Upper lobe of left lung (tissue), 6 donors: ENCODE measurements at places on chromosomes 7 and 10. TPM values are rescaled to one million over a fixed set of nuclear protein-coding genes. Genes with fewer than 3 reads are reported as not detected.

Gene CUBN
- total RNA-seq: 2.0 TPM

- no peaks in the 10 kb centered on the region for H3K27me3 ChIP-seq
- H3K4me1 ChIP-seq: no peaks in the 10 kb centered on the region
- peak; percentile 56 for DNase-seq
- no peak overlapping the region for H3K27ac ChIP-seq
- H3K36me3 ChIP-seq: no peaks in the 10 kb centered on the region
- no peak overlapping the region for H3K4me3 ChIP-seq
These were observed 21.8 kb downstream of the ELFN1 start for GRCh38 chr7:1691601-1692514.

DNA sequence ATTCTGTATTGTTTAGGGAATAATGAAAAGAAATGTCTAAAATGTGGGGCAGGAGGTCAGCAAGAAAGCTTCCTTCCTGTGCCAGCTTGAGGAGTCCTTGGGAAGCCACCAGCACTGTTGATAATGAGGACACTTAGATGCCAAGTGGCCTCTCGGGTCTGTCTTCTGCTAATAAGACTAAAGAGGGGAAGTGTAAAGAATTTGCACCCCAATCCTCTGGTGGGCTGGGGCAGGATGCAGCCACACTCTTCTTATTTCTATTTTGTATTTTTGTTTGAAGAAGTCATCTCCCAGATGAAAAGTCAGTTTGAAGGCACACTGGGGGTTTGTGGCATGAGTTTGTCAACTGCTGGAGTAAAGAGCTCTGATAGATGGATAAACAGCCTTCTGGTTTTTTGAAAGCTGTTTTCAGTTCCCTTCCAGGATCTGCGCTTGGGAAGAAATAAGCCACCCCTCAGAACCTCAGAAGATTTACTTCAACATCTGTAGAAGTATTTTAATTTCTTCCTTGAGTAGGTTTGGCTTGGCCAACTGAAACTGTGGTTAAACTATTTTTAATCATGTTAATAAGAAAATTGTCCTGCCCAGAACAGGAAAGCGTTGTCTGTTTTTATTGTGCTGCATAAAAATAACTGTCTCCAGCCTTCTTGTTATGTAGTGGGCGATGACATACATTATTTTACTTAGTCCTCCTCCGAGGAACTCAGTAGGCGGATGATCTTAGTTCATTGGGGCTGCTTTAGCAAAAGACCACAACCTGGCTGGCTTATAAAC, 128.8 kb upstream of the GPR26 start:
- DNase-seq: no peak
- no peaks in the 10 kb centered on the region for H3K4me1 ChIP-seq
- no peaks in the 10 kb centered on the region for H3K27me3 ChIP-seq
- H3K27ac ChIP-seq: no peak overlapping the region
- no peak overlapping the region for H3K4me3 ChIP-seq

GRCh38 chr7:151801782-151802468, 75.0 kb downstream of the PRKAG2 start:
- DNase-seq: no peak
- H3K36me3 ChIP-seq: no peaks in the 10 kb centered on the region
- no peaks in the 10 kb centered on the region for H3K27me3 ChIP-seq
- no peak overlapping the region for H3K4me3 ChIP-seq

Gene HSPA14
- 9.7 TPM for total RNA-seq

- DNase-seq: no peak
- H3K27me3 ChIP-seq: no peaks in the 10 kb centered on the region
- H3K27ac ChIP-seq: no peak overlapping the region
- H3K36me3 ChIP-seq: no peaks in the 10 kb centered on the region
- H3K4me1 ChIP-seq: peaks cover 8% of the 10 kb centered on the region
These were observed 1.5 kb downstream of the NOC3L start for GRCh38 chr10:94361171-94361794.

DNA sequence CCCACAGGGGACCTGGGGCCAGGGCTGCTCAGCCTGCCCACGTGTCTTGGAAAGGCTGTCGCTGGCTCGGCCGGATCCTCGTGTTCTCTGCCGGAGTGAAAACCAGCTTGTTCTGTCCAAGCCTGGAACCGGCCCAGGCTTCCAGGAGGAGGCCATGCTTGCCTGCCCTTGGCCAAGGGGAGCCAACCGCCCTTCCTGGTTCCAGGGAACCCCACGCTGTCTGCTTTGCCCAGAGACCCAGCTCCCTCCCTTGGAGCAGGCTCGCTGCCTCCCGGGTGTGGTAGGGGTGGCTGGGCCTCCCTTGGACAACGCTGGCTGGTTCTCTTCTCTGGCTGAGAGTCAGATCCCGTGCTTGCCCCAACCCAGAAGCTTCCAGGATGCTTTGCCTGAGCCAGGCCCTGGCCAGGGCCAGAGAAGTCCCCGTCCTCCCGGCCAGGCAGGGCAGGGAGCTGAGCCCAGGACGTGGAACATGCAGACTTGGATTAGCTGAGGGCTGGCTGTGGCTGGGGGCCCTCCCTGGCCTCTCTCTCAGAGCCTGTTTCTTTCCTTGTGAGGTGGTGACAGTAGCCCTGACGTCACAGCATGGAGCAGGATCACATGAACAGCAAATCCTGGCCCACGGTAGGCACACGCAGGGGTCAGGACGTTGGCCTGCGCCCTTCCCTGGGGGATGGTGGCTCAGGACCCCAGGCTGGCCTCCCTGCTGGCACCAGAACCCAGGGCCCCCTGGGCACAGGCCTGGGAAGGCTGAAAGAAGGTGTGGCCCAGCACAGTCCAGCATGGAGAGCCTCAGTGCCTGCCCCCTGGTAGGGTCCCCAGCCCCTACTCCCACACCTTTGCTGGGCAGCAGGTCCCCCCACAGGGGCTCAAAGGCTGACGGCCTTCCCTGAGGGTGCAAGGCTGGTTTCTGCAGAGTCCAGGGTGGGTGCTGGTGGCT, 67.5 kb downstream of the PWWP2B start:
- no peak overlapping the region for H3K4me3 ChIP-seq
- H3K27me3 ChIP-seq: no peaks in the 10 kb centered on the region
- H3K27ac ChIP-seq: peak overlapping the region; percentile 91
- peaks cover 21% of the 10 kb centered on the region for H3K4me1 ChIP-seq
- no peaks in the 10 kb centered on the region for H3K36me3 ChIP-seq
- peak; percentile 80 for DNase-seq

GRCh38 chr7:71019706-71020105, 112.2 kb upstream of the GALNT17 start:
- DNase-seq: peak; percentile 15
- no peaks in the 10 kb centered on the region for H3K27me3 ChIP-seq
- H3K4me3 ChIP-seq: no peak overlapping the region
- H3K4me1 ChIP-seq: no peaks in the 10 kb centered on the region

- H3K4me3 ChIP-seq: no peak overlapping the region
- H3K36me3 ChIP-seq: peaks cover 3% of the 10 kb centered on the region
- H3K27me3 ChIP-seq: no peaks in the 10 kb centered on the region
- H3K27ac ChIP-seq: no peak overlapping the region
- DNase-seq: no peak
These were observed 84.6 kb downstream of the ZMYND11 start for GRCh38 chr10:219731-220472.

GRCh38 chr10:36271627-36272340, 629.7 kb upstream of the FZD8 start:
- no peak overlapping the region for H3K27ac ChIP-seq
- no peak for DNase-seq
- no peak overlapping the region for H3K4me3 ChIP-seq
- no peaks in the 10 kb centered on the region for H3K27me3 ChIP-seq

DNA sequence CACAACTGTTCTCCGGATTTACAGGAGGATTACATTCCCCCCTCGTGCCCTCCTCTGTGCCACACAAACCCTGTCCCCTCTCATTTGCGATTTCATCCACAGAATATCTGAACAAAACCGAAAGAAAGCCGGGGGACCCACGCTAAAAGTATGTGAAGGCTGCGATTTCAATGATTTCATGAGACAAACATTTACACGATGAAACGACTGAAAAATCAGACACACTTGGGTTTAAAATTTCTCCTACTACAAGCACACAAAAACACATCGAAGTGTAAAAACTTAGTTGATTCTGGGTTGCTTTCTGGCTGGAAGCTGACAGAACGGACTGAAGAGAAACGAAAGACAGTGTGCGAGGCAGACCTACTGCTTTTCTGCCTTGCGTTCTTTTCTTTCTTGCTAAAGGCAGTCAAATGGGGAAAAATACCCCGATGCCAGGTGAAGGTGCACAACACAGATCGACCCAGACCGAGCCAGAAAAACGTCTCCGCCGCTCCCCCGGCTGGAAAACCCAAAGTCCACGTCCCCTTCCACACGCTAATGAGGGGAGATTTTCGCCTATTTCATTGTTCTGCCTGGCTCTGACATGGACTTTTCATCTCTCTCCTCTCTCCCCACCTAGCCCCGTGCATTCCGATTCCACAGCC, 1.2 kb downstream of the HIPK2 start:
- H3K27me3 ChIP-seq: no peaks in the 10 kb centered on the region

Gene COBL
- 27.0 TPM for total RNA-seq

- peak overlapping the region; percentile 4 for H3K27ac ChIP-seq
- peaks cover 43% of the 10 kb centered on the region for H3K36me3 ChIP-seq
- H3K4me1 ChIP-seq: peaks cover 49% of the 10 kb centered on the region
- H3K27me3 ChIP-seq: no peaks in the 10 kb centered on the region
These were observed 265.1 kb upstream of the KLF14 start for GRCh38 chr7:130998993-130999602.

DNA sequence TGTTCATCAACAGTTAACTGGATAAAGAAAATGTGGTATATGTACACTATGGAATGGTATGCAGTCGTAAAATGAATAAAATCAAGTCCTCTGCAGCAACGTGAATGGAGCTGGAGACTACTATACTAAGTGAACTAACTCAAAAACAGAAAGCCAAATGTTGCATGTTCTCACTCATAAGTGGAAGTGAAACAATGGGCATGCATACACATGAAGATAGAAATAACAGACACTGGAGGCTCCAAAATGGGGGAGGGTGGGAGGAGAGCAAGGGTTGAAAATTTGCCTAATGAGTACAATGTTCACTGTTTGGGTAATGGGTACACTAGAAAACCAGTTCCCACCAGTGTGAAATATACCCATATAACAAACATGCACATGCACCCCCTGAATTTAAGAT, 179.5 kb downstream of the ZWINT start:
- H3K4me1 ChIP-seq: no peaks in the 10 kb centered on the region
- H3K27ac ChIP-seq: no peak overlapping the region
- DNase-seq: no peak
- H3K4me3 ChIP-seq: no peak overlapping the region
- H3K27me3 ChIP-seq: no peaks in the 10 kb centered on the region

Gene ELFN1
- 3.0 TPM for total RNA-seq

DNA sequence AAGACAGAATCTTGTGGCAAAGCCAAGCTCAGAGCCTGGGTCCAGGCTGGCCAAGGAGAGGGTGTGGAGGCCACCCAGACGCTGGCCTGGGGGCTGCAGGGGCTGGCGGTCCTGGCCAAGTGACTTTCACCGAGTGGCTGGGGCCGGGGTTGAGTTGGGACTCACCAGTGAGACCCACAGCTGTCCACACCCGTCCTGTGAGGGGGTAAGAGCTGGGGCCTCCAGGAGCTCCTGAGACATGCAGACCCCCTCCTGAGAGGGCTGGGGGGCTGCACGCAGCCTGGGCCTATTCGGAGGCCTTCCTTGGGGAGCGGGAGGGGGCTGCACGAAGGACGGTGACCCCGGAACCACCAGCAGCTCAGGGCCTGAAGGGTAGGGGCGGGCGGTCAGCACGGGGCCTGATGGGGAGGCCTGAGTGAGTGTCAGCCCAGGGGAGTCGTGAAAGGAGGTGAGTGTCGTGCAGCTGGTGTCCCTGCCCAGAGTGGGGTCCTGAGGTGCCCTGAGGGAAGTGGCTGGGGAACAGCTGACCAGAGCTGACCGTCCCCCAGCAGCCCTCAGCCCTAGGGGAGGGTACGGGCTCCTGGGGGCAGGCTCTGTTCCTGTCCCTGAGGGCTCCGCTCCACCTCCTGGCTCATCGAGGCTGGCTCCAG, 100.9 kb downstream of the FOXL3 start:
- H3K27ac ChIP-seq: no peak overlapping the region
- DNase-seq: no peak
- no peaks in the 10 kb centered on the region for H3K36me3 ChIP-seq
- no peak overlapping the region for H3K4me3 ChIP-seq

Gene GPC2
- total RNA-seq: 0.78 TPM

- no peak overlapping the region for H3K4me3 ChIP-seq
- H3K27me3 ChIP-seq: no peaks in the 10 kb centered on the region
- H3K36me3 ChIP-seq: no peaks in the 10 kb centered on the region
- DNase-seq: no peak
These were observed 66.8 kb downstream of the CHST15 start for GRCh38 chr10:124026589-124026939.

GRCh38 chr10:62460393-62460792, 86.2 kb downstream of the ZNF365 start:
- H3K4me3 ChIP-seq: no peak overlapping the region
- no peak for DNase-seq
- H3K4me1 ChIP-seq: no peaks in the 10 kb centered on the region
- H3K27me3 ChIP-seq: no peaks in the 10 kb centered on the region

GRCh38 chr10:9219860-9220259, 1165.4 kb downstream of the GATA3 start:
- no peaks in the 10 kb centered on the region for H3K36me3 ChIP-seq
- no peak for DNase-seq
- H3K27me3 ChIP-seq: no peaks in the 10 kb centered on the region
- no peaks in the 10 kb centered on the region for H3K4me1 ChIP-seq
